ENCODE measurements at places on chromosomes 6 and 20.

GRCh38 chr6:158253248-158253647 is 59.0 kb upstream of the TULP4 start:
- DNase-seq, result no peak

GRCh38 chr6:91267246-91267645 is 680.4 kb upstream of the MAP3K7 start:
- DNase-seq, result no peak

DNA sequence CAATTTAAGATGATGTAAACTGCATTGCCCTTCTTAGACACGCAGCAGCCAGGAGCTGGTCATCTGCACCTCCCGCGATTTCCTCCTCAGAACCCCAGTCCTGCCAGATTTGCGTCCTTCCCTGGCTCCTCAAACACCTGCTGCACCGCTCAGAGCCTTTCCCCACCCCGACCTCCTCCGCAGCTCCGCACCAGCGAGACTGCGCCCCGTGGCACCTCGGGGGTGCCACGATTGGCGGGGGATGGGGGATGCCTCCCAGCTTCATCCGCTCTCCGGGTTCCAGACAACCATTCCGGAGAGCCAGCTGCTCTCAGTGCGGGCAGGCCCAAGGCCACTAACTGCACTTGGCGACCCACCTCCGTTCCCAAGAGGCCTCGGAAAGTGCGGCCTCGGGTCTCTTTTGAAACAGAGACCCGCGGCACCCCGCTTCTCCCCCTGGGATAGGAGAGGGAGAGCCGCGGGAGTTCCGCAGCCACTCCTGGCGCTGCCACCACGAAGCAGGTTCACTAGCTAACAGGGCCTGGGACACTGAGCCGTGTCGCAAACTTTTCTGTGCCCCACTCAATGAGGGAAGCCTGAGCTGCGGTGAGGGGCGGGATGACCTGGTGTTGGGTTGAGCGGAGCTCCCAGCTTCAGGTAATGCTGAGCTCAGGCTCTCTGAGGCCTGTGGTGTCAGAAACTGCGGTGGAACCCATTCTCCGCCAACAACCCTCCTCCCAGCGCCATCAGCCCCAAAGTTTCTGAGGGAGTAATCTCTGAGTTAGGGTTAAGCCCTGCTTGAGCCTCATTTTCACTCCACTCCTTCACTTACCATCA is 7.3 kb upstream of the TFAP2A start:
- no peak for DNase-seq

GRCh38 chr6:25181350-25181724 is 97.8 kb upstream of the CARMIL1 start:
- DNase-seq, result no peak

DNA sequence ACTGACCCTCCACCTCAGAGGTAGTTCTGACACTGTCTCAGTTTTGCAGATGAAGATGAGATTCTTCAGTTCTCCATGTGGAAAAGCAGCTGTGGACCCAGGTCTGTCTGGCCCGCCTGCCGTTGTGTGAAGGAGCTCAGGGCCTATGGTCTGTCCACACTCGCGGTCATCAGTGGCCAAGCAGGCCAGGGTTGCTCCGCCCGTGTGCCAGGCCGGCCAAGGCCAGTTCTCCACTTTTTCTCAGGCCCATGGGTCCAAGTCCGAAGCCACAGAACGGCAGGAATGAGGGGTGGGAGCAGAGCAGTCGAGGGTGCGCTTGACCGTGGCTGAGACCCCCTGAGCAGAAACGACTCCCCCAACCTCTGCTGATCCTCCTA is 8.6 kb upstream of the MAP1LC3A start:
- no peak for DNase-seq

- no peak for DNase-seq
These were observed 372.3 kb downstream of the EPHA7 start for GRCh38 chr6:93047033-93047432.

- no peak for DNase-seq
These were observed 120.2 kb upstream of the CLDN20 start for GRCh38 chr6:155143578-155144106.

DNA sequence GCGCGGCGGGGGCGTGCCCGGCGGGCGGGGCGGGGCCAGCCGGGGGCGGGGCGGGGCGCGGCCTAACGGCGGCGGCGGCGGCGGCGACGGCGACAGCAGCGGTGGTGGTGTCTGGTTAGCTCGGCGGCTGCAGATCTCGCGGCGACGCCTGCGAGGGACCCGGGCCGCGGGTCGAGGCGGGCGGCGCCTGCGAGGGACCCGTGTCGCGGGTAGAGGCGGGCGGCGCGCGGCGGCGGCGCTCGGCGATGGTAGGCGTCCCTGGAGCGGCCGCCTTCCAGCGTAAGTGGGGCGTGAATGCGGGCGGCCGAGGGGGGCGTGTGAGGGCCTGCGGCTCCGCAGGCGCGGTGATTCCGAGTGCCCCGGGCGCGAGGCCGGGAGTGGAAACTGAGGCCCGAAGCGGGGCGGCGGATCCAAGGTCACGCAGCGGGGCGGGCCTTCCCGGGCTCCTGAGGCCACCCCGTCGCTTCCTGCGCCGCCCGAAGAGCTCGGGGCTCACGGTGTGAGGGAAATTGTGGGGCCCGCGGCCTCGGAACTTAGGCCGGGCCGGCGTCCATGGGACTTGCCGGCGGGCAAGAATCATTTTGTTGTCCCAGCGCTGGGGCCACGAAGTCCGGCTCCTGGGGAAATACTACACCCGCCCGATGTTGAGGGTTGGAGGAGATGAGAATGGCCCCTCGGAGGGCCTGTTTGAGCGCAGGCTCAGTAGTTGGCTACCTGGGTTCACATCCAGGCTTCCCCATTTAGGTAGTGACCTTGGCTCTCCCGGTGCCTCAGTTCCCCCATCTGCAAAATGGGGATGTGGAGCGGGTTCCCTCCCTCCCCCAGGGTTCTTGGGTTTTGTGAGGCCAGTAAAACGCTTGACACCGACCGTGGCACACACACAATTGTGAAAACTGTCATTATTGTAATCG is at the start of gene CBFA2T2:
Gene CBFA2T2, plus strand, starts transcription at position 74 of the 911 bp plus-strand sequence. Its CDS starts 172 bp downstream, at position 246.
- no peak for DNase-seq

DNA sequence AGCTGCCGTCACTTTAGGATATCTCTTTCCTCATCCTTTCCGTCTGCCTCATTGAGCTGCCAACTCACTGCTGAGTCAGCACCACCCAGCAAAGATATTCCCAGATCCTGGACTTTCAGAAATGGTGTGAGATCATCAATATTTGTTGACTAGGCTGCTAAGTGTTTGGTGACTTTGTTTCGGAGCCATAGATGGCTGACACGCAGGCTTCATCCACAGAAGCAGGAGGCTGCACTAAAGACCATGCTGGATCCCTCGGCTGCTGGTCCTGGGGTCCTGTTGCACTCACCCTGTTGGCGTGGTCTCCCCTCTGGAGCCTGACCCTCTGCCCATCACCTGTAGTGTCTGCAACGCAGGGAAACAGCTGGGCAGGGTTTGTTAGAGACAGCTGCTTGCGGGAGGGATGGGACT is 96.5 kb downstream of the ERMARD start:
- DNase-seq, result no peak

- no peak for DNase-seq
These were observed 164.0 kb downstream of the MRPL14 start for GRCh38 chr6:43963203-43963602.

- no peak for DNase-seq
These were observed 239.1 kb downstream of the COL12A1 start for GRCh38 chr6:74966712-74967111.

DNA sequence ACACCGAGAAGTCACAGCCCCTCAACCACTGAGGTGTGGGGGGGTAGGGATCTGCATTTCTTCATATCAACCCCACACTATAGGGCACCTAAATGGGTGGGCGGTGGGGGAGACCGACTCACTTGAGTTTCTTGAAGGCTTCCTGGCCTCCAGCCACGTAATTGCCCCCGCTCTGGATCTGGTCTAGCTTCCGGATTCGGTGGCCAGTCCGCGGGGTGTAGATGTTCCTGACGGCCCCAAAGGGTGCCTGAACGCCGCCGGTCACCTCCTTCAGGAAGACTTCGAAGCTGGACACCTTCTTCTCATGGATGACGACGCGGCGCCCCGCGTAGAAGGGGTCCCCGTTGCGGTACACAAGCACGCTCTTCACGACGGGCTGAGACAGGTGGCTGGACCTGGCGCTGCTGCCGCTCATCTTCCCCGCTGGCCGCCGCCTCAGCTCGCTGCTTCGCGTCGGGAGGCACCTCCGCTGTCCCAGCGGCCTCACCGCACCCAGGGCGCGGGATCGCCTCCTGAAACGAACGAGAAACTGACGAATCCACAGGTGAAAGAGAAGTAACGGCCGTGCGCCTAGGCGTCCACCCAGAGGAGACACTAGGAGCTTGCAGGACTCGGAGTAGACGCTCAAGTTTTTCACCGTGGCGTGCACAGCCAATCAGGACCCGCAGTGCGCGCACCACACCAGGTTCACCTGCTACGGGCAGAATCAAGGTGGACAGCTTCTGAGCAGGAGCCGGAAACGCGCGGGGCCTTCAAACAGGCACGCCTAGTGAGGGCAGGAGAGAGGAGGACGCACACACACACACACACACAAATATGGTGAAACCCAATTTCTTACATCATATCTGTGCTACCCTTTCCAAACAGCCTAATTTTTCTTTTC is at the start of gene DCDC2:
Gene DCDC2, minus strand, starts transcription at position 724 of the 883 bp plus-strand sequence. Its CDS starts 309 bp downstream, at position 415.
- DNase-seq, result no peak

GRCh38 chr6:5180636-5181035 is 80.1 kb downstream of the LYRM4 start:
- no peak for DNase-seq

DNA sequence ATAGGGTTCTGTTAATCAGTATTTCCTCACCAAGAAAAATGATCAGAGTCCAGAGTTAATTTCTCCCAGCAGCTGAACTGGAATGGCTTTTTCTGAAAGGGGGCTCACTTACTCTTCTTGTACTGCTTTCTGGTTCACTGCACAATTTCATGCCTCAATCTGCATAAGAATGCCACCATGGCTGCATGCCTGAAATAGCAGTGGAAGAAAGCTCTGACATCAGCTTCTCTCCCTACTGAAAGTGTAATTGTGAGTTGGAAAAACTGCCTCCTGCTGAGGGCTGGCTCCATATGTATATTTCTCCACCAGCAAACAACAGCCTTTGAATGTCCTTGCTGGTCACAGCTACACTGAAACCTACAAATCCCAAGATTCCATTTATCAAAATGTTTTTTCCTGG is 1027.2 kb upstream of the GJE1 start:
- no peak for DNase-seq

DNA sequence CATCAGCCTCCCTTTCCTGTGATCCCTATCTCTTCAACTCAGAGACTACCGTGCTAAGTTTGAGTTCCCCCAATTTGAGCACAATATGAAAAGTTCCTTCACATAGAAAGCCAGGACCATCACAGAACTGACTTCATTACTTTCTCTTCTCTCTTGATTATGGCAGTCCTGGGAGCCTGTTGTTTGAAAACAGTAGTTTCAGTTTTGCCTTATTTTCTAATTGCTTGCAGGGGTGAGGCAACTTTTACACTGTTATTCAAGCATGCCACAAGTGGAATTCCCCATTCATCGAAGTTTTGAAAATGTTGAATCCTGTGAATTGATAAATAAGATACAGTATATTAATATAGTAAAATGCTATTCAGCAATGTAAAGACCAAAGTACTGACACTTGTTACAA is 569.7 kb upstream of the MARCKS start:
- DNase-seq, result no peak

- DNase-seq, result no peak
These were observed 563.3 kb upstream of the MAP3K7 start for GRCh38 chr6:91149956-91150705.

GRCh38 chr6:3750317-3751076 is 1.0 kb downstream of the PXDC1 start:
- DNase-seq, result no peak

DNA sequence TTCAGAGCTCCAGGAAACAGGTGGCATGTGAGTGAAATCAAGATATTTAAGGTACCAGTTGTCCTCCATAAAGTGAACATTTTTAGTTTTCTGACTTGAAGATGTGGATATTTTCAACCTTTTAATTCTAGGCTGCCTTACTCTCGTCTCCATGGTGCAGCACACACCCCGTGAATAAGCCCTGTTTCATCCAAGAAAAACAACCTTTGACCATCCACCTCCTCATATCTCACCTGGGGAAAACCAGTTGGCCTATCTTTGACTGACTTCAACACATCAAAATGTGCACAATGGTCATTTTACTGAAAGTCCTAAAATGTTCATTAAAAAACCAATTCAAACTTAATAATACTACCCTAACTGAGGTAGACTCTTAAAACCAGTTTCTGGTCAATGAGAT is 73.8 kb upstream of the CD2AP start:
- no peak for DNase-seq

- no peak for DNase-seq
These were observed 204.7 kb upstream of the SLC35B3 start for GRCh38 chr6:8639928-8640649.

DNA sequence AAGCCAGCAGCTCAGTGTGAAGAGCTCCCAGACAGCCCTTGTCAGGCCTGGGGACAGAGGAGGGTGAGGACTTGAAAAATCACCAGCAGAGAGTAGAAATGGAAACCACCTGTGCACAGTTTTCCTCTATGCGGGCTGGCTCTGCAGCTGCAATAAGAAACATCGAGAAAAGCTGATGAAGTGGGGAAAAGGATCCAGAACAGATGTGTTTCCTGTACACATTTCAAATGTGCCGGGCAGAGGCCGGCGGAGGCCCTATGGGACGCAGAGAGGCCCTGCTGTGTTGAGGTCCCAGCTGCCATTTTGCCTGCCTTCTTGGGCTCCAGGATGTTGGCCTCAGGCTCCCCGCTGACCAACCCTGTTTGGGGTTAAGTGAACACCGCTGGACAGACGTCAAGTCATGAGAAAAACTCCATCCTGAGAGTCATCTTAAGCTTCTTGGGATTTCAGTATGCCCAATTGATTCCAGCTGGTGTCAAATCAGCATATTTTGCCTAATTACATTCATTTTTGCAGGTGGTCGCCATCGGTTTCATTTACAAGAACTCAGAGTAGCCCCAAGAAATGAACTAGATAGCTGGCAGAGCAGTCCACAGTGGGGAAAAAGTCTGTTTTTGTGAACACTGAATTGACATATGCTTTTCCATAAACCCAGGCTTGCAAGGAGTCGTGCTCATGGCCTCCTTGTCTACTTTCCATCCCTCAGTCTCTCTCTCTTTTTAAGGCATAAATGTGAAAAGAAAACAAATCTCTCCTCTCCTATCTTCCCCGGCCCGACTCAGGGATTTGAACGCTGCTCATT is 150.4 kb upstream of the PHACTR3 start:
- no peak for DNase-seq

GRCh38 chr6:20919677-20920385 is 385.6 kb downstream of the CDKAL1 start:
- DNase-seq, result no peak

DNA sequence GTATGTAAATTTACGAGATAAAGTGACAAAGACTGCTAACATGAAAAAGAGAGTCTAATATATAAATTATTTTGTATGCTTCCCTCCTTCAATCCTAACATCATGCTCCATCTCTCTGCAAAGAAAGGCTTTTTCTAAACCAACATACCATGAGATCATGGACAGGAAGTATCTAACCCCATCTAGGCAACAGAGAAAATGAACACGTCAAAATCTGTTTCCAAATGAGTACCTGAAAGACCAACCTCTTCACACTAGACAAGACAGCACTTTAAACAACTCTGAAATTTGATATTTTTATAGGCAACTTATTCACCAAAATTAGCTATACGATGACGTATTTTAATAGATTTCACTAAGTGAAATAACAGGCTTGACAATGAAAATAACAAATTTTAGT is 54.6 kb downstream of the MAN1A1 start:
- DNase-seq, result no peak

- DNase-seq, result no peak
These were observed 739 bp downstream of the CTSZ start for GRCh38 chr20:59006167-59006863.

- no peak for DNase-seq
These were observed 213.1 kb downstream of the BTBD3 start for GRCh38 chr20:12130781-12131180.

- DNase-seq, result no peak
These were observed 72.1 kb downstream of the ZDHHC14 start for GRCh38 chr6:157453131-157453530.

GRCh38 chr6:68826501-68826900 is 191.4 kb downstream of the ADGRB3 start:
- DNase-seq, result no peak

All from stimulated activated CD8-positive, alpha-beta memory T cell treated with anti-CD3 and anti-CD28 coated beads, Interleukin-4, amount 100 ng/mL, for 1 hour (primary cell).